Activated CD8-positive, alpha-beta memory T cell treated with anti-CD3 and anti-CD28 coated beads for 24 hours (primary cell): ENCODE measurements at places on chromosomes 16 and 17.
A peak's percentile ranks its signal among the peaks of the same experiment; 100 is the strongest.

GRCh38 chr17:29178750-29179231 is 1.4 kb downstream of the MYO18A start:
- DNase-seq = no peak

GRCh38 chr17:45824475-45824874 is 20.2 kb upstream of the SPPL2C start:
- no peak for DNase-seq

- no peak for DNase-seq
These were observed 181.2 kb upstream of the AXIN2 start for GRCh38 chr17:65742403-65743307.

DNA sequence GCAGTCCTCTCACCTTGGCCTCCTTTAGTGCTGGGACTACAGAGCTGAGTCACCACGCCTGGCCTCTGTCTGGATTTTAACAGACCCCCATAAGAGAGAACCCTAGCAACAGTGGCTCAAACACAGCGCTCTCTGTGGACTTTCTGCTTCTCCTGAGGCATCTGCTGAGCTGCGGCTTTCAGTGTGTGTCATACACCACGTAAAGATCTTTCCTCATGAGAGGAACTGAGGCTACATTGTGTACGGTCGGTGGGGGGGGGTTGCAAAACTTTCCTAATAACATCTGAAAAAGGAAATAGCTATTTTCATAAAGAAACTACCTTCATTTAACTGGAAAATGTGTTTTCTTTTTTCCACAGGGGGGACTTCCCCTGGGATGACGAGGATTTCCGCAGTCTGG is 32.9 kb downstream of the DEF8 start:
- DNase-seq = no peak

DNA sequence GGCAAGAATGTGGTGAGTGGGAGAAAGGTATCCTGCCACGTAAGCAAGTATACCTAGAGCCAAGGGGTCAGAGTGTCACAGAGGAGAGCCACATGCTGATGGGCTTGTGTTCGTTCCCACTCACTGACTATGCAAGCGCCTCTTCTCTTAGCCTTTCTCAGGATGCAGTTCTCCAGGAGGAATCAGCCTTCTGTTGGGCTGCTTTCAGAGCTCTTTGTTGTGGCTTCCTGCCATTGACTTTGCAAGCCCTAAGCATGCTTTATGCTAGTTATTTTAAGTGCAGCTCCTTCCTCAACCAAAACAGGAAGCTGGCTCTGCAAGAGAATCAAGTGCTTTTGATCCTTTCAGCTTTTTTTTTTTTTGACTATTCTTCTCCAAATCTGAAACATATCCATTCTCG is 66.6 kb downstream of the SIAH1 start:
- peak; percentile 64 for DNase-seq

- DNase-seq = no peak
These were observed 29.7 kb downstream of the MMD start for GRCh38 chr17:55391764-55392467.

DNA sequence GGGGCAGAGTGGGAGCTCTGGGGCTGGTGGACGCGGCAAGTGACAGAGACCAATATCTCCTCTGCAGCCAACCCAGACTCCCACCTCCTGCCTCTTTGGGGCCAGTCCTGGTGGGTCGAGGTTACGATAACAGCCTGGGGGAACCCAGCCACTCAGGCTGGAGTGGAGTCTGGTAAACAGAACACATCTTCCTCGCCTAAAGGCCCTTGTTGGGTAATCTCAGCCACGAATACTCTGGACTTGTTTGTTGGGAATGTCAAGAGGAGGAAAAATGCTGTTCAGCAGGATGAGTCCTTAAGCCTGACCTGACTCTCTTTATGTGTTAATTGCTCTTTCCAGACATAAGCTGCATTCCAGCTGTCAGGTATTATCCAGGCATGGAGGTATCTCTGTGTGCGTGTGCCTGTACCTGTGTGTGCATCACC is 8.0 kb upstream of the SPNS2 start:
- no peak for DNase-seq

DNA sequence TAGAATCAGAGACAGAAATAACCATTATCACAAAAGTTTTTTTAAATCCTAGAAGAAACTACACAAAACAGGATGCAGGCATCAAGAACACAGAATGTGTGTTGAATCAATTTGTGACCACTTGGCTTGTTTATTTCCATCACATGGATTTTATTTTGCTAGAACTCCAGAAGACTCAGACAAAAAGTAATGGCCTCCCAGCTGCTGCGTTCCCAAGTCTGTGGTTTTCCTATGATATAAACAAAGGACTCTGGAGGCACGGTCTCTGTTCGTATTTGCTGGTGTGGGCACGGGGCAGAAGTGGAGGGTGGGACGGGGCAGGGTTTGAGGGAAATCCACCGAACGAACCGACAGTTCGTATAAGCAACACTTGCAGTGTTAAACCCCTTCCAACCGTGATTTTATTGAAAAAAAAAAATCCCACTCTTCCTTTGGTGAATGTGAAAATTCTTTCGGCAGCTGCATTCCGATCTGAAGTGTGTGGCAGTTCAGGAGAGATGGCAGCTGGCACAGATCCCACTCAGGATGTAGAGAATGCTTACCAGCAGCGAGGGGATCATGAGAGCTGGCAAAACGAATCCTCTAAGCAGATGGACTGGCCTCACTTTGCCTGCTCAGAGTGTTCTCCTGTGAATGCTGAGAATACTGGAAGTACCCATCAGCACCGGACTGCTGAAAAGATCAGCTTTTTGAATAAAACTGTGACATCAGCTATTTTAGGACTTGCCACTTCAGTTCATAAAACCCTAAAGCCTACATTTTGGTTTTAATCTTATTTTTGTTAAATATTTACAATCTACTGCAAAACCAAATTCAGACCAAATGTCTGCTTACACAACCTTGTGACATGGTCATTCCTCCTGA is 165.2 kb downstream of the VPS53 start:
- DNase-seq = no peak

DNA sequence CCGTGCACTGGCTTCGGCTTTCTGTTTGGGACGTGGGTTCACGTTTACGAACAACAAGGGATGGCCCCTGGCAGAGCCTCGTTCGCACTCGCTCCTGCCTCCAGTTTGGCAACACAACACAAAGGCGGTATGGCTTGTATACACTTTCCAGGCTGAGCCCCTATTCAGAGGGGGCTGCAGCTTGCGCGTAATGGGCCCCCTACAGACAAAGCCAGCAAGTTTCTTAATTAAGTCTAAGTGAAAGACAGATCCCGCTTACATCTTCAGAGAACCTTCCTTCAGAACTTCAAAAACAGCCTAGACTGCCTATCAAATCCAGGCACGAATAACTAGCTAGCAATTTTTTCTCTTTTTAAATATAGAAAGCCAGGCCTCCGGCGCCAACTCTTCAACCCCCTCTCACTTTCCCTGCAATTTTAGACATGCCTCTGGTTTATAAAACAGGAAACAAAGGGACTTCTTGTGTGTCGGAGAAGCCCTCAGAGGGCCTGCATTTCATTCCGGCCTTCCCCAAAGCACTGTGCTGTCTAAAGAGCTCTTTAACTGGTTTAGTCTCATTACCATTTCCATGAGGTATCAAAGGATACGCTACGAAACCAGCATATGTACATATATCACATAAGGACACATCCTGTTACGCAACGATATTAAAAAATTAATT is 244.9 kb downstream of the STX8 start:
- DNase-seq = no peak

DNA sequence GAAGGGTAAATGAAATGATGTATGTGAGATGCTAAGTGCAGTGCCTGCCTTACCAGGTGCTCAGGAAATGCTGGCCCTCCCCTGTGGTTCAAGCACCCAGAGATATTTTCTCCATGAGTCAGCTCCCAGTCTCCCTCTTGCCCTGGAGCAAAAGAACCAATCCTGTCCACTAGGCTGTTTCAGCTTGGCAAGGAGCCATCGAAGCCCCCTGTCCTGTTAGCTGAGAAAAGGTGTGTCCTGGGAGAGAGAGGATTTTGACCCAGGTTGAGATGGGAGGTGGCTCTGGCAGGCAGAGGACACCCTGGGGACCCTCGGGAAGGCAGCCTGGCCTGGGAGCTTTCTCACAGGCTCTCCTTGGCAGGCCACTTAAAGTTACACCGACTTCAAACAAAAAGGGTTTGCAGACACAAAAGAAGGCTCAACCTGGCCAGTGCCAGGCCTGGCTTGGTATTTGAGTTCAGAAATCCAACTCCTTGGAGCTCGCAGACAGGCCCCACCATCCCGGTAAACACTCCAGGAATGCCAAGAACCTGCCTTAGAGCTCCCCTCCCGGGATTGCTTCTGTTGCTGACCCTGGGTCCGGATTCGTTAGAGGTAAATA is 29.6 kb downstream of the NTN1 start:
- DNase-seq = no peak

DNA sequence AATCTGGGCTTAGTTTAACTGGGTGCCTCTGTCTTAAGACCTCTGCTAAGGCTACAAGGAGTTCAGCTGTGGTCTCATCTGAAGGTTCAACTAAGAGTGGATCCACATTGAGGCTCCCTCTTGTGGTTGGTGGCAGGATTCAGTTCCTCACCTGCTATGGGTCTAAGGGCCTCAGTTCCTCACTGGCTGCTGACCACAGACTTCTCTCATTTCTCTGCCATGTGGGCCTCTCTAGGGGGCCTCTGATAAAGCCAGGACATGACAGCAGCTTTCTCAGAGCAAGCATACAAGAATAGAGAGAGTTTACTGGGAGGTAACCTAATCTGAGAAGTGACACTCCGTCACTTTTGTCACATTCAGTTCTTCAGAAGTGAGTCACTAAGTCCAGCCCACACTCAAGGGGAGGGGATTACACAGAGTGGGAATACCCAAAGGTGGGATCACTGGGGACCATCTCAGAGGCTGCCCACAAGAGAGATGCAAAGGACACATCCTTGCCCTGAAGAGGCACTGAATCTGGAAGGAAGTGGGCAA is 19.2 kb upstream of the ABAT start:
- DNase-seq = no peak

GRCh38 chr16:576197-576822 is 6.5 kb downstream of the PIGQ start:
- DNase-seq = no peak

- DNase-seq = peak; percentile 77
These were observed 3.6 kb downstream of the IRF8 start for GRCh38 chr16:85902366-85903155.
